MV-4-11 (cell line): ENCODE measurements at places on chromosomes 11 and 22.
A peak's percentile ranks its signal among the peaks of the same experiment; 100 is the strongest.

DNA sequence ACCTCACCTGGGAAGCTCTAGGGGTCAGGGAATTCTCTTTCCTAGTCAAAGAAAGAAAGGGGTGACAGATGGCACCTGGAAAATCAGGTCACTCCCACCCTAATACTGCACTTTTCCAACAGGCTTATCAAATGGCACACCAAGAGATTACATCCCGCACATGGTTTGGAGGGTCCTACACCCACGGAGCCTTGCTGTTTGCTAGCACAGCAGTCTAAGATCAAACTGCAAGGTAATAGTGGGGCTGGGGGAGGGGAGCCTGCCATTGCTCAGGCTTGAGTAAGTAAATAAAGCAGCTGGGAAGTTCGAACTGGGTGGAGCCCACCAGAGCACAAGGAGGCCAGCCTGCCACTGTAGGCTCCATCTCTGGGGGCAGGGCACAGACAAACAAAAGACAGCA is 2830.6 kb upstream of the OR11H1 start:
- DNase-seq: no peak

DNA sequence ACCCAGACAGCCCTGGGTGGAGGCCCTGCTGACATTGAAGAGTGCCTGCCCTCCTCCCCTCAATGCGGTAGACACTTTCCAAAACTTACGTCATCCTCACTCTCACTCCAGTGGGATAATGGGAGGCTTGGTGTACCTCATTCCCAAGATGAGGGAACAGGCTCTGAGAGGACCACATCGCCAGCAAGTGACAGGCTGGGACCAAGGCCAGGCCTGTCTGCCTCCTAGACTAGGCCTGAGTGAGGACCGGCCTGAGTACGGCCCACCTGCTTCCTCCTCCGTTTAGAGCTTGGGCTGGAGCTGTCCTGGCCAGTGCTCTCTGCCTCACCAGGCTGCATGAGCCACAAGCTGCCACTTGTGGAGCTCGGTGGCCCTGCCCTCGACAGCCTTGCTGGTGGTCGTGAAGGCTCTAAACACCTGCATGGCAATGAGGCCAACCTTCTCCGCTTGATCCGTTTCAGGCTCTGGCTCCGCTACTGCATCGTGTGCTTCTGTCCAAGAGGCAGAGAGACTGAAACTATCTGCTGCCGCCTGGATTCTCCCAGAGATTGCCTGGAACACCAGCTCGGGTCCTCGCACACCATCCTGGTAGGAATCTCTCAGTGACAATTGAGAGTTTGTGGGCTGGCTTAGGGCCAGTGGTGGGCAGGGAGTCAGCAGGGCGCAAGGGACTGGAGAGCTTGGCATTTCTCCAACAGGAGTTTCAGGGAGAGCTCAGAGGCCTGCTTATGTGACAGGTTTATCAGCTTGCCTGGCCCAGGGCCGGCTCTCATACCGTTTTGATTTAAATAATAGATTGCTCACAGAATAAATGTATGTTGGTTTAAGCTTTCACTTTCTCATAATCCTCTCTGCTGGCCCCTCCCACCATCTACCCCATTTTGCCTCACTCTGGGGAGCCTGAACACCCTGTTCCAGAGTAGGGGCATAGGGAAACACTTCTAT is 9.4 kb downstream of the LRRC75B start:
- DNase-seq: no peak

DNA sequence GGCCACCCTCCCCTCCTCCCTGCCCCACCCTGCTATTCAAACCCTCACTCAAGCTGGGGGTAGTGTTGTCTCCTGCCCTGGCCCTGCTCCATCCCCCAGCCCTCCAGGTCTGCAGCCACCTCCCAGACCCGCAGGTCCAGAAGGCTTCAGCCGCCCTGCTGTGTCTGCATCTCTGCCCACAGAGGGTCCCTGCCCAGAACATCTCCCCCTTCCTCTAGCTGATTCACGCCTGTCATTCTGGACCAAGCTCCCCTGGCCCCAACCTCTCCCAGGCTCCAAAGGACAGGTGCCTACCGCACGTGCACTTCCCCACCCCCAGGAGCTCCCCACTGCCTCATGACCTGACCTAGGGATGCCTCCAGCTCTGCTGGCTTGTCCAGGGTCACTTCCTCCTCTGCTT is 16.0 kb upstream of the SHISAL1 start:
- DNase-seq: no peak

DNA sequence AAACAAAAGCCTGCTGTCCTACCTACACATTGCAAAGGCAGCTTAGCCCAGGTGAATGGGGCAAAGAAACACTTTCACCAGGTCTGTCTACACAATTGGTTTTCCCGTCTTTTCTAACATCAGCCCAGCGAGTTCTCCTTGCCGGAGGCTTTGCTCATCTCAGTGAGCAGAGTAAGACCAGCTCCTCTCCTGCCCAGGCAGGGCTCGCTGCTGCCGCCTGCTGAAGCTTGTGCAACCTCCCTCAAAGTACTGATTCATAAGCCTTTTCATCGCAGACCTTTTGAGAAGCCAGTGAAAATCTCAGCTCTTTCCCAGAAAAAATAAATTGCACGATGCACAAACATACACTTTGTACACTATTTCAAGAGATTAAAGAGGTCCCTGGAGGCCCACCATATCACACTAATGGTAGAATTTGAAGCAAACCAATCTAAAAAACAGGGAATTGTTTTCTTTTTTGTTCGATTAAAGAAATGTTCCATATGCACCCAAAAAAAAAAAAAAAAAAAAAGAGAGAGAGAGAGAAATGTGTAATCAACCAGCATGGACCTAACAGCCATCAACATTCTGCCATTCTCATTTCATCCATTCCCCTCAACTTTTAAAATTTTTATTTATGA is 328.1 kb upstream of the MPPED2 start:
- DNase-seq: no peak

DNA sequence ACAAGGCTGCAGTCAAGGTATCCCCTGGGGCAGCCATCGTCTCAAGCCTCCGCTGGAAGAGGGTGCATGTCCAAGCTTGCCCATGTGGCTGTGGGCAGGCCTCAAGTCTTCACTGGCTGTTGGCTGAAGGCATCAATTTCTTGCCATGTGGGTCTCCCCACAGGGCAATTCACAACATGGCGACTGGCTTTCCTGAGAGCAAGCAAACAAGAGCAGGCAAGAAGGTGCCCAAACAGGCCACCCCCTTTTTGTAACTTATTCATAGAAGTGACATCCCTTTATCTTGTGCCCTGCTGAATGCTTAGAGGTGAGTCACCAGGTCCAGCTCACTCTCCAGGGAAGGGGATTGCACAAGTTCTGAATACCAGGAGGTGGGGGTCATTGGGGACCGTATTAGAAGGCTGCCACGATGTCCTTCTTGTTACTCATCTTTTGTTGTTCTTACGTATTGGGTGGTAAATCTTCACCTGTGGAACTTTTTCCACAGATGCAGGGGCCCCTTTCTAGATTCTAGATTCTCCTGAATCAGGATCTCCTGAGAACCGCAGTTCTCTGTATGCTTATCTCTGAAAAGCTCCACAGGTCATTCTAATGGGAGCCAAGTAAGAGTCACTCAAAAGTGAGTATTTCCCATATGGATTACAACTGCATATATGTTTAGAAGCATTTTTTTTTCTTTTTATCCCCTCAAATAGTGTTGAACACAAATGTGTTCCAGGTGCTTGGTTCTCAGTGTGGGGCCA is 44.2 kb upstream of the MICAL2 start:
- DNase-seq: peak; percentile 21

GRCh38 chr11:131857246-131857645 is 486.8 kb downstream of the NTM start:
- no peak for DNase-seq

GRCh38 chr11:68383976-68384501 is 71.6 kb downstream of the LRP5 start:
- DNase-seq: peak; percentile 2

- peak; percentile 86 for DNase-seq
Measured at GRCh38 chr11:73995247-73995646, 12.6 kb upstream of the UCP2 start.

GRCh38 chr11:34659096-34659733 is 38.3 kb downstream of the EHF start:
- no peak for DNase-seq

DNA sequence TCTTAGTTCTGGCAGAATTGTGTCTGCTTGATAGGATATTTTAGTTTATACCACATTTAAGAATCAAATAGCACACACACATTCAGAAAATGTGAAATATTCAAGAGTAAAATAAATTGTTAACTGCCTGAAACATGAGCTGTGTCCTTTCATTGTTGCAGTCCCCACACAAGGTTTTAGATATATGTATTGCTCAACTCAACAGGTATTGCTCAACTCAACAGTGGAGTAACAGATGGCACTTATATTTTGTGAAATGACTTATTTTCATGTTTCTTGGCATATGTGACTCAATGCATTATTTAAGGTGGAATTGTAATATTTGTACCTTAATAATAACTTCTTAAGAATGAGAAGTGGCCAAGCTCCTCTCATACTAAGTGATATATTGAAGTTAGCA is 760.3 kb downstream of the CNTN5 start:
- peak; percentile 79 for DNase-seq

GRCh38 chr11:32288276-32288675 is 147.1 kb downstream of the WT1 start:
- DNase-seq: no peak

- DNase-seq: no peak
Measured at GRCh38 chr11:92638678-92639077, 330.8 kb upstream of the MTNR1B start.

GRCh38 chr11:122700666-122701065 is 45.1 kb downstream of the UBASH3B start:
- no peak for DNase-seq

GRCh38 chr22:23526596-23527316 is 53.3 kb downstream of the IGLL1 start:
- DNase-seq: no peak

GRCh38 chr22:36455571-36456463 is 25.6 kb downstream of the TXN2 start:
- DNase-seq: no peak

DNA sequence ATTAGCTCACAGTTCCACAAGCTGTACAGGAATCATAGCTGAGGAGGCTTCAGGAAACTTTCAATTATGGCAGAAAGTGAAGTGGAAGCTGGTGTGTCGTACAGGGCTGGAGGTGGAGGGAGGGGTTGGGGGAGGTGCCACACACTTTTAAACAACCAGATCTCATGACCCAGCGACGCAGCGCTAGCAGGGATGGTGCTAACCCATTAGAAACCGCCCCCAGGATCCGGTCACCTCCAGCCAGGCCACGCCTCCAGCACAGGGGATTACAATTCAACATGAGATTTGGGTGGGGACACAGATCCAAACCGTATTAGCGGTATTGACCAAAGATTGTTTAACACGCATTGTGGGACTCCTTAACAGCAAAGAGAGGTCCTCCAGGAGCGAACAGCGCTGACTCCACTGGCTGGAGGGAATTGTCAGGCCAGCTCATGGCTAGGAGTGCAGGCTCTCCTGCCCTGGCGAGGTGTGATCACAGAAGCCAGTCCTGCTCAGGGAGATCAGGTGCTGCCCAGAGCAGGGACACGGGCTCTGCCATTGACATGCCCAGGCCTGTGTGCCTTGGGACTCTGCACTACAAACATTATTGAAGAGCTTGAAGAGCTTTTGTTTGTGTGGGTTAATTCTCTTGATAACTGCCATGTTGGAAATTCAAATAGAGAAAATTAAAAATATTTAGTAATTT is 215.3 kb downstream of the TBC1D22A start:
- DNase-seq: no peak

DNA sequence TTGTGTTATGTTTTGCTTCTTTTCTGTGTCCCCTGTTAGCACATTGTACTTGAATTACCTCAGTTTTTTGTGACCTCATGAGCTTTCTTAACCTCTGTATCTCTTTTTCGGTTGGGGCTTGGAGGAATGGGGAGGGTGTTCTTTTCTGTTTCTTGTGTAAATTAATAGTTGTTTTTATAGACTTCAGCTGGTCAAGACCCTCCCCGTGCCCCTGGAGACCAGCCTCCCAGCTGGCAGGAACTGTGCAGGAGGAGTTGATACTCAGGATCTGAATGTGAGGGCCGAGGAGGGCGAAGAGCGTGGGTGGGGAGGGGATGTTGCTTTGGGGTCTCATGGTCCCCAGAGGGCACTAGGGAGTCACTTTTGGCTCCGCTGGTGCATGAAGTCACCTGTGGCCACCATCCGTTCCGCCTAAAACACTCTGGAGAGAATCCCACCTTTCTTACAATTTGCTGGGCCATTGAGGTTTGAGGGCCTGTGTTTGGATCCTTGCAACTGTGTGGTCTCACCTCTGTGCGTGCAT is 44.3 kb upstream of the NNMT start:
- DNase-seq: no peak

GRCh38 chr11:33207408-33207985 is 46.2 kb upstream of the CSTF3 start:
- no peak for DNase-seq

GRCh38 chr11:30876228-30876627 is 290.1 kb upstream of the MPPED2 start:
- no peak for DNase-seq

GRCh38 chr11:100220801-100221200 is 466.3 kb upstream of the ARHGAP42 start:
- DNase-seq: no peak
